GM23338 (cell line): ENCODE measurements at places on chromosomes 5 and 9. TPM values are rescaled to one million over a fixed set of nuclear protein-coding genes. Genes with fewer than 3 reads are reported as not detected.

GRCh38 chr9:29348999-29349398 is 1775.7 kb upstream of the C9orf72 start:
- H3K27ac ChIP-seq = no peak overlapping the region
- no peak overlapping the region for H3K4me3 ChIP-seq
- no peaks in the 10 kb centered on the region for H3K36me3 ChIP-seq
- no peaks in the 10 kb centered on the region for H3K4me1 ChIP-seq
- no peak for DNase-seq
- H3K27me3 ChIP-seq = no peaks in the 10 kb centered on the region

The TRPM6 gene
- 0.47 and 0.87 TPM in 2 replicates for total RNA-seq

GRCh38 chr9:114004221-114004716 is 73.8 kb downstream of the AMBP start:
- no peaks in the 10 kb centered on the region for H3K27me3 ChIP-seq
- H3K27ac ChIP-seq = no peak overlapping the region
- H3K4me1 ChIP-seq = no peaks in the 10 kb centered on the region
- no peak overlapping the region for H3K4me3 ChIP-seq
- DNase-seq = no peak

- peaks cover 6% of the 10 kb centered on the region; the same call in 1 of the 2 replicates for H3K4me1 ChIP-seq
- DNase-seq = no peak
- H3K4me3 ChIP-seq = no peak overlapping the region
- H3K27ac ChIP-seq = no peak overlapping the region
These were observed 6.0 kb upstream of the NEK6 start for GRCh38 chr9:124251605-124252378.

- H3K27me3 ChIP-seq = no peaks in the 10 kb centered on the region
- no peak for DNase-seq
These were observed 84.9 kb upstream of the CEP78 start for GRCh38 chr9:78150983-78151356.

DNA sequence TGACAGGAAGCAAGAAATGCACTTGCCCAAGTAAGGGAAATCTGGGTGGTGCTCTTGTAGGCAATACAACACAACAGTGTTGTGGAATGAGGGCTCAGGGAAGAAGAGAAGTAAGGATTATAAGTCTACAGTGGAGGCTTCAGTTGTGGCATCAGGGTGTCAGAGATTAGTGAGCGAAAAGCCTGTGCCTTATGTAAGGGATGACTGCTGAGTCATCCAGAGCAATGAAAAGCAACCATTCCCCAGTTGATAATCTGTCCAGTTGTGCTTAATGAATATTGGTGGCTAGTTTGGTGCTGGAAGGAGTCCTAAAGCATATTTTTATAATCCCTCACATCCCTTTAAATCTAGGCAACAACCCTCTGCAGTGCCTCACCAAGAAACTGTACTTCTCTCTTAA is 42.0 kb downstream of the FBXO38 start:
- peaks cover 44% of the 10 kb centered on the region for H3K36me3 ChIP-seq
- no peak for DNase-seq
- H3K4me1 ChIP-seq = no peaks in the 10 kb centered on the region
- no peaks in the 10 kb centered on the region for H3K27me3 ChIP-seq
- H3K4me3 ChIP-seq = no peak overlapping the region

- no peak overlapping the region for H3K4me3 ChIP-seq
- H3K27me3 ChIP-seq = no peaks in the 10 kb centered on the region
- no peaks in the 10 kb centered on the region for H3K36me3 ChIP-seq
- peaks cover 18% of the 10 kb centered on the region for H3K4me1 ChIP-seq
- no peak overlapping the region for H3K27ac ChIP-seq
These were observed 131.7 kb upstream of the ELL2 start for GRCh38 chr5:96093340-96093739.

The ANGPTL2 gene
- total RNA-seq = 5.2 and 7.1 TPM in 2 replicates

GRCh38 chr9:116644091-116644688 is 42.9 kb upstream of the TRIM32 start:
- H3K4me1 ChIP-seq = no peaks in the 10 kb centered on the region
- H3K4me3 ChIP-seq = no peak overlapping the region
- H3K27ac ChIP-seq = no peak overlapping the region
- no peaks in the 10 kb centered on the region for H3K27me3 ChIP-seq

The PCDHGA6 gene
- 4.5 and 4.8 TPM in 2 replicates for total RNA-seq

DNA sequence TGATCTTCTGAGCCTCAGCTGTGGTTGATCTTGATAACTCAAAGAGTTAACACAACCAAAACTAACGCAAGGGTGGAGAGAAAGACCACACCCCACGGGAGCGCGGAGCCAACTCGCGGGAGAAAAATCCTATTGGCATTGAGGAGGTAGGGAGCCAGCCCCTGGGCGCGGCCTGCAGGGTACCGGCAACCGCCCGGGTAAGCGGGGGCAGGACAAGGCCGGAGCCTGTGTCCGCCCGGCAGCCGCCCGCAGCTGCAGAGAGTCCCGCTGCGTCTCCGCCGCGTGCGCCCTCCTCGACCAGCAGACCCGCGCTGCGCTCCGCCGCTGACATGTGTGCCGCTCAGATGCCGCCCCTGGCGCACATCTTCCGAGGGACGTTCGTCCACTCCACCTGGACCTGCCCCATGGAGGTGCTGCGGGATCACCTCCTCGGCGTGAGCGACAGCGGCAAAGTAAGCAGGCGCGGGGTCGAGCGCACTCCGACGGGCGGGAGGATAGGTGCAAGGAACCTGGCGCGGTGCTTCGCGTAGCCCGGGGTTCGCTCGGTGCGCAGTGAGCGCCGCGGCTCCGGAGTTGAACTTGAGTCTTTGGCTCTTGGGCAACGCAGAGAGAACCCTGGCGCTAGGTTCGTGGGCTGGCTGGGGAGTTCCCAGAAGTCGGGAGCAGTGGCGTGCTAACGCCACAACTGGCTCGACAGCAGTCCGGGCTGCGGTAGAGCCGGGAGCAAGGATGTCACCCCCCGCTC is at the start of gene GDA:
Gene GDA, plus strand, starts transcription at position 210 of the 745 bp plus-strand sequence. Its CDS starts 120 bp downstream, at position 330.
- H3K27ac ChIP-seq = no peak within 1 kb of the TSS
- peak within 1 kb of the TSS; percentile 66 for H3K4me3 ChIP-seq
- H3K36me3 ChIP-seq = no peaks in the 10 kb centered on the region
- peaks cover 4% of the 10 kb centered on the region; the same call in 1 of the 2 replicates for H3K4me1 ChIP-seq

DNA sequence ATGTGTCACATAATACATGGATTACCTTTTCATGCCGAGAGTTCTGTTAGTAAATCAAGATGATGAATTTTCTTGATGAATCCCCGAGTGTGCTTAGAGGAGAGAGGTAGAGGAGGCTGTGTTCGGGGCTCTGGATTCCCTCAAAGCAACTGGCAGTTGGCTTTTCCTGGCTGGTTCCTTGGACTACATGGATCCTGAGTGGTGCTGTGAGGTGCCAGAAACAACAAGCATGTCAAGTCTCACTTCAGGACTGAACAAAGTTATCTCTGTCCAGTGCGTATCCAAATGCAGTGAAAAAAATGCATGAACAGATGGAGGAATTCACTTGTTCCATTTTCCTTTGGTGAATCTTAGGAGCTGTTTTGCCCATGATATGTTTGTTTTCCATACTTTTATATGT is 231.7 kb downstream of the FBXL7 start:
- H3K36me3 ChIP-seq = 0 out of 2 replicates have a peak, but pooled peaks cover 7% of the 10 kb centered on the region
- no peak overlapping the region for H3K4me3 ChIP-seq
- H3K27me3 ChIP-seq = no peaks in the 10 kb centered on the region
- no peak overlapping the region for H3K27ac ChIP-seq
- H3K4me1 ChIP-seq = no peaks in the 10 kb centered on the region
- DNase-seq = no peak

DNA sequence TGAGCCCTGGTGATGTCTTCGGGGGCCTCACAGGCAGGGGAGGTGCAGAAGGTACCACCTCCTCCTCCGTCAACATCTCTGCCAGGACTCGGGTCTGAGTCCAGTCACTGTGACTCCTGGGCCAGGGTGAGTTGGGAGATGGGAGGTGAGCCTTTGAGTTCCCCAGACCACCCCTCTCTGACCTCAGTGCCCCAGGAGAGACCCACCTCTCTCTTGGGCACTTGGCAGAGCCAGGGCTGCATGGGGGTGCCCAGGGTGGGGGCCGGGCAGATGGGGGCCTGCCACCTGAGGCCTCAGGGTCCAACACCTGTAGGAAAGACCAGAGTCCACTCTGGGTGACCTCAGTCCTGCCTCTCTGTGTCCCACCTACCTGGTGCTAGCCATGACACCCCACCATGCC is 6.8 kb downstream of the KIF12 start:
- no peak overlapping the region for H3K27ac ChIP-seq

DNA sequence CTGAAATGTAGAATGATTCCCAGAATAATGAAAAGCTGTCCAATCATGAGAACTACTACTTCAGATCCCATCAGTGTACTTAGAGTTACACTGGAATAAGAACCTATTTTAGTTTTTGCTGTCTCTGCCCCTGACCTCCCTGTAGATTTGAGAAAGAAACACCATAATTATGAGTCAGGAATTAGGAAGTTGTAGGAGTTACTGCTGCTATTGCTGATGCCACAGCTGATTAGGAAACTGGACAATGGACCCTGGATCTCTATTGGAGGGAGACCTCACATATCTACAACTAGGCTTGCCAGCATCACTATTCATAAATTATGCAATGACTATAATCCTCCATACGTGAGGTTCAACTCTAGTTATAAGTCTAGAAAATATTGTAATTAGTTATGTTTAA is 48.8 kb upstream of the EDIL3 start:
- H3K4me3 ChIP-seq = no peak overlapping the region
- no peak overlapping the region for H3K27ac ChIP-seq
- no peaks in the 10 kb centered on the region for H3K36me3 ChIP-seq
- no peaks in the 10 kb centered on the region for H3K4me1 ChIP-seq
- H3K27me3 ChIP-seq = no peaks in the 10 kb centered on the region

DNA sequence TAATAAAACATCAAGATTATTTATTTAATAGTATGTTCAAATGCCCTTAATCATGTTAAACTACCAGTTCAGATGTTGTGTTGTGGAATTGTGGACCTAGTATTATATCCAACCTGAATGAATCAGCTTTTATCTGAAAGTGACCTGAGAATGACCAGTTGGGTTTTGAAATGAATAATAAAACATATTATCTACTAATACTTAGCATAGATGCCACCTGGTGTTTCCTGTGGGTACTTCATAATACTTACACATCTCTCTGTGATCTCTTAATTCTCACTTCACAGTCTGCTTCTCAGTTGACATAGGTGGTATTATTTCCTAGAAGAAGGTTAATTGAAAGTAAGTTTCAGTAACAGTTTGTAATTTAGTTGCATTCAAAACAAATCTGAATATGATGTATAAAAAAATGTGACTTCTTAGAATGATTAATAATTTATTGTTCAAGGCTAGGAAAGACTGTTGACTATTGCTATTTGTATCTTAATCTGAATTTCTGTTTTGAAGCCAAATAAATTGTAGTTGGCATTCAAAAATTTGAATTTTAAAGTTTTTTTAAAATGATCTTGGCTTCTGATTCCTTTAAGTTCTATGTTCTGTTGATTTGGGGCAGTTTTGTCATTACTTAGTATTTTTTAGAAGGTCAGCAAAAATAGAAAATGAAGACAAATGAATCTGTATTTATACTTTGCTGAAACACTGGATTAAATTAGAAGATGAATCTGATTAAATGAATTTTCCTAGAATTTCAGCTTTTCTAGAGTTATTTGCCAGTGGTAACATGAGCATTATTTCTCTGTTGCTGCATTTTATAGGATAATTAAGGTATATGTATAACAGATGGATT is 48.2 kb downstream of the KIF2A start:
- H3K4me1 ChIP-seq = no peaks in the 10 kb centered on the region
- DNase-seq = peak; percentile 51
- peaks cover 50% of the 10 kb centered on the region for H3K36me3 ChIP-seq
- no peak overlapping the region for H3K27ac ChIP-seq

The HSD17B4 gene
- total RNA-seq = 277 and 326 TPM in 2 replicates

- H3K27me3 ChIP-seq = no peaks in the 10 kb centered on the region
- H3K4me3 ChIP-seq = no peak overlapping the region
- no peaks in the 10 kb centered on the region for H3K4me1 ChIP-seq
- H3K27ac ChIP-seq = no peak overlapping the region
These were observed 5.6 kb upstream of the IL3 start for GRCh38 chr5:132054697-132055440.

The TSSK1B gene
- 0.52 TPM in 1 of 2 replicates, not detected in the other for total RNA-seq

- H3K4me1 ChIP-seq = peaks cover 9% of the 10 kb centered on the region; the same call in 1 of the 2 replicates
- no peak overlapping the region for H3K27ac ChIP-seq
- H3K27me3 ChIP-seq = no peaks in the 10 kb centered on the region
- H3K4me3 ChIP-seq = no peak overlapping the region
- no peaks in the 10 kb centered on the region for H3K36me3 ChIP-seq
- DNase-seq = no peak
These were observed 7.8 kb upstream of the GADD45G start for GRCh38 chr9:89596937-89597555.

The BTNL3 gene
- total RNA-seq = not detected in 2 replicates

DNA sequence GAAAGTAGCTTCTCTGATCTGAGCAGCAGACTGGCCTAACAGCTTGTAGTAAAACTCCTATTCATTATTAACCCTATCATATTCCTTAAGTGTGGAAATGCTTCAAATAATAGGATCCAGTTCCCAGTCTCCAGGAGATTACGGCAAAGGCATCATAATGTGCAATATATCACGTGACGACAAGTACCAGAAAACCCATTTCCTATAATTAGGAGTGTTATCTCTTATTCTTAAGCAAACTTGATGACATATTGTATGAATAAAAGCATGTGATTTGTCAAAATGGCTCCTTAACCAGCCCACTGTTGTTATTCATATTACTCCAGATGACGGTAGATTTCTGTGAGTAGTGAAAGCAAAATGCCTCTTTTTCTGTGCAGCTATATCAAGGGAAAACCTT is 2.9 kb downstream of the SV2C start:
- no peak overlapping the region for H3K27ac ChIP-seq
- H3K4me3 ChIP-seq = no peak overlapping the region
- peaks cover 19% of the 10 kb centered on the region for H3K4me1 ChIP-seq
- peaks cover 64% of the 10 kb centered on the region for H3K27me3 ChIP-seq
- DNase-seq = no peak

GRCh38 chr5:150400316-150401075 is 12.2 kb downstream of the CD74 start:
- no peaks in the 10 kb centered on the region for H3K27me3 ChIP-seq
- no peak overlapping the region for H3K27ac ChIP-seq
- H3K36me3 ChIP-seq = peaks cover 11% of the 10 kb centered on the region; the same call in 1 of the 2 replicates
- H3K4me3 ChIP-seq = no peak overlapping the region
- H3K4me1 ChIP-seq = no peaks in the 10 kb centered on the region

GRCh38 chr5:125149527-125149926 is 403.1 kb upstream of the ZNF608 start:
- no peaks in the 10 kb centered on the region for H3K27me3 ChIP-seq
- no peaks in the 10 kb centered on the region for H3K36me3 ChIP-seq
- no peak overlapping the region for H3K4me3 ChIP-seq

DNA sequence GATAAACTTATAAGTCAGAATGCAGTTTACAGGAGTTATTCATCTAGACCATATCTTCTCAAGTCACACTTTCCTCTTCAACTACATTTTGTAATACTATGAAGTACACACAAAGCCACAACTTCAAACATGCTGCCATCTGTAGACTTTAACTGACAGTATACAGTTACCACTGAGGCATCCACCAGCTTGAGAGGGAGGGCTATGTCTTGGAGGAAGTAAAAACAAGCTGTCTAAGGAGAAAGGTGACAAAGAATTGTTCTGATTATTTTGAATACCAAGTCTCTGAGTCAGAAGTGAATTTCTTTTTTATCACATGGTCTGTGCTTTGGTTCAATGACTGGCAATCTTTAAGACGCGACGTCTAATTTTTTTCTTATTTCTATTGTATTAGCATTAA is 97.6 kb upstream of the CDH10 start:
- H3K4me3 ChIP-seq = no peak overlapping the region
- H3K36me3 ChIP-seq = no peaks in the 10 kb centered on the region
- no peaks in the 10 kb centered on the region for H3K4me1 ChIP-seq
- H3K27ac ChIP-seq = no peak overlapping the region
- DNase-seq = no peak

The TESK1 gene
- total RNA-seq = 8.2 and 10.7 TPM in 2 replicates
